NCI-H1930 (cell line): ENCODE measurements at places on chromosomes 7 and 10.

DNA sequence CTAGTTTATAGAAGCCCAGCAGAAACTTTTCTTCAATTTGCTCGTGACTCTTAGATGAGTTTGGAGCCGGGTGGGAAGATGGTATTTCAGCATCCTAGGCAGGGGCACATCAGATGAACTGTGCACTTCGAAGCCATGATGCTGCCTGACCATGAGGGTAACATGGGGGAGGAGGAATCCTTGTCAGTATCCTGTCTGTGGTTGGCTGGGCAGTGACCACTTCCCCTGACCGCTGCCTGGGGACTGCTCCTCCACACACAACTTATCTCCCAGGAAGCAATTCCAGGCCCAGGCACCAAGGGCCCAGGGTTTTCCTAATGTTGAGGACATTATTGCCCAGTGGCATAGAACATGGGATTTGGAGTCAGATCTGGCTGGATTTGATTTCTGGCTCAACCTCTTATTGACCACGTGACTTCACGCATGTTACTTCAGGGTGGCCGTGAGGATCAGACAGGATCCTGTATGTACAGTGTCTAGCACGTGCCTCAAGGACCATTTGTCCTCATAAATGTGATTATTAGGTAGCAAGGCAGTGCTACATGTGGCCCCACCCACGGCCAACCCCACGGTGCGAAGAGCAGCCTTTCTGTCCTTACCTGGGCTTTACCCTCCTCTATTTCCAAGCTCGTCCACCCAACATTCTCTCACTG is 65.2 kb downstream of the PTPRE start:
- no peak for DNase-seq

DNA sequence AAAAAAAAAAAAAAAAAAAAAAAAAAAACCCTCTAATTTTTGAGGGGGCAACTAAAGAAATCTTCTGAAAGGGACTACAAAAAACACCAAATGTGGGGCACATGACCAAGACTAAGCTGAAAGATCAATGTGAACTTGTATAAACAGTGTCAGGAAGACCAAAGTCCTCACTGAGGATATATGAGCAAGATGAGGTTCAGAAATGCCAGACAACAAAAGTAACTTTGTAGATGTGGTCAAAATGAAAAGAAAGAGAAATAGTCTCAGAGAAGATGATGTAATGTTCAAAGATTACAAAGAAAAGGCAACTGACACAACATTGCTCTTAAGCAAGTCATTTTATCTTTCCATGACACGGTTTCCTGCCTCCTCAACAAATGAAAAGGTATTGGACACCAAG is 48.7 kb upstream of the PTPRZ1 start:
- DNase-seq, result no peak

- no peak for DNase-seq
Observed at GRCh38 chr10:178723-179122, 43.5 kb downstream of the ZMYND11 start.

GRCh38 chr10:57825015-57825414 is 442.7 kb downstream of the IPMK start:
- DNase-seq, result no peak
